OCI-LY7 (cell line): ENCODE measurements at places on chromosomes 4 and X. TPM values are rescaled to one million over a fixed set of nuclear protein-coding genes. Genes with fewer than 3 reads are reported as not detected.

KLKB1 gene
- total RNA-seq: 0.24 TPM in 1 of 2 replicates, not detected in the other

XAGE1B gene
- total RNA-seq: not detected in 2 replicates

DNA sequence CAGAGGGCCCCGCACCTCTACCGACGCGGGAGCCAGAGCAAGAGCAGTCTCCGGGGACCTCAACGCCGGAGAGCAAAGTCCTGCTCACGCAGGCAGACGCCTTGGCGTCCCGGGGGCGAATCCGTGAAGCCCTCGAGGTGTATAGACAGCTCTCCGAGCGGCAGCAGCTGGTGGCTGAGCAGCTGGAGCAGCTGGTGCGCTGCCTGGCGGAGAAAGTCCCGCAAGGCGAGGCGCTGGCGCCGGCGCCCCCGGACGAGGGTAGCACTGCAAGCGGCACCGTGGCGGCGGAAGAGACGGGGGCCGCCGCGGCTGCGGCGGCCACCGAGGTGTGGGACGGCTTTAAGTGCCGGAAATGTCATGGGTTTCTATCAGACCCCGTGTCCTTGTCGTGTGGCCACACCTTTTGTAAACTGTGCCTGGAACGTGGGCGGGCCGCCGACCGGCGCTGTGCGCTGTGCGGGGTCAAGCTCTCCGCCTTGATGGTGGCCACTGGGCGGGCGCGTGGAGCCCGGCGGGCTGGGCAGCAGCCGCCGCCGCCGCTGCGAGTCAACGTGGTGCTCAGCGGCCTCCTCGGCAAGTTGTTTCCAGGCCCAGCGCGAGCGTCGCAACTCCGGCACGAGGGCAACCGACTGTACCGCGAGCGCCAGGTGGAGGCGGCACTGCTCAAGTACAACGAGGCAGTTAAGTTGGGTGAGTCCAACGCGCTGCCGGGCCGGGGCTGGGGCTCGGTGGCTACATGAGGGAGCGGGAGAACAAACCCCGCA, 672 bp downstream of the LONRF3 start:
- DNase-seq: no peak

DNA sequence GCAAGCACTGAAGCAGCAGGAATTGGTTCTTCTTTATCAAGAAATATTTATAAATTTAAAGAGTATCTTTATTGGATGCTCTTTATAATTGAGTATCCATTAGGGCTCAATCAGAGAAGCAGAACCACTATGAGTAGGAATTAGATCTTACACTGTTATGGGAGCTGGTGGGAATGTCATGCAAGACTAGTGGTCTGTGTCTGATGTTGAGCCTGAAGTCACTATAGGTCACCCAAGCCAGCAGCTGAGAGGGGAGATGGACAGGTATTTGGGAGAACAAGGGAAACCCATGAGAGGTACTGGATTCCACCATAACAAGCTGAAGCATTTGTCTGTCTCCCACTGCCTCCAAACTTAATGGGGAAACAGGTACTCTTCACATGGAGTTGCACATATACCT, 283.7 kb upstream of the BOD1L1 start:
- no peak for DNase-seq

- no peak for DNase-seq
These were observed at the start of gene ARHGAP6 for GRCh38 chrX:11665168-11666111. Gene ARHGAP6, minus strand, starts transcription at chrX:11665920. Its CDS starts 1,092 bp downstream, at chrX:11664828.

DNA sequence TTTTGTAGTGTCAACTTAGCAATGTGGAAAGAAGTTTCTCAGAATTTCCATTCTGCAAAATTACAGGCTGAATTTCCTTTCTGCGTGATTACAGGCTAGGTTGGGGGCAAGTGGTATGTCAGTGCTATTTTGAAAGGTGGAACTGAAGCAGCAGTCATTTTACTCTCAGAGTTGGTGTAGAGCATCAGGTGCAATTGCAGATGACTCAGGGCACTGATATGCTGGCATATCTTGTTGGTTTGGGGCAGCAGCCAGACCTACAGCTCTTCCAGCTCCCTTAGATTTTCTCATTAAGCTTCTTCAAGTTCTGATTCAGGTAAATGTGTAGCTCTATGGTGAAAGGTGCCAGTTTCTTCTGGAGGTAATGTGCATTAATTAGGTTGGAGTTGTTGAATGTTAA, 930.7 kb upstream of the PCDH10 start:
- DNase-seq: no peak

DNA sequence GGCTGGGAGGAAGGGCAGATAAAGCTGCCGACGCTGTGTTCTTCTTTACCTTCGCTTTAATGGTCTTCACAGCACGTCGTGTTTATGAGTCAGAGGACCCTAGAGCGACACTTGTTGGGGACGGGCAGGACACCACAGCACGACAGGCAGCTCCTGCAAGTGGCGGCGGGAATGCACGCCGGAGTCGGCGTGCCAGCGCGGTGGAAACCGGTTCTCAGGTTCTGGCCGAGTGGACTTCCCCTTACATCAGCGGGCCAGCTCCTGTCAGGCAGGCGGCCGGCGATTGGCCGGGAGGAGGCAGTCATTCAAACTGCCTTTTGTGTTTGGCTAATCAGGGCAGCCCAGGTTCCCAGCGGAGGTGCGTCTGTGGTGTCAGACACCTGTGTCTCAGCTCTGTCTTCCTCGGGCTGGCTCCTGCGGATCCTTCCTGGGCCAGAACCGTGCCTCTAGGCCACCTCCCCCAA, 150.9 kb downstream of the SHROOM3 start:
- no peak for DNase-seq

DNA sequence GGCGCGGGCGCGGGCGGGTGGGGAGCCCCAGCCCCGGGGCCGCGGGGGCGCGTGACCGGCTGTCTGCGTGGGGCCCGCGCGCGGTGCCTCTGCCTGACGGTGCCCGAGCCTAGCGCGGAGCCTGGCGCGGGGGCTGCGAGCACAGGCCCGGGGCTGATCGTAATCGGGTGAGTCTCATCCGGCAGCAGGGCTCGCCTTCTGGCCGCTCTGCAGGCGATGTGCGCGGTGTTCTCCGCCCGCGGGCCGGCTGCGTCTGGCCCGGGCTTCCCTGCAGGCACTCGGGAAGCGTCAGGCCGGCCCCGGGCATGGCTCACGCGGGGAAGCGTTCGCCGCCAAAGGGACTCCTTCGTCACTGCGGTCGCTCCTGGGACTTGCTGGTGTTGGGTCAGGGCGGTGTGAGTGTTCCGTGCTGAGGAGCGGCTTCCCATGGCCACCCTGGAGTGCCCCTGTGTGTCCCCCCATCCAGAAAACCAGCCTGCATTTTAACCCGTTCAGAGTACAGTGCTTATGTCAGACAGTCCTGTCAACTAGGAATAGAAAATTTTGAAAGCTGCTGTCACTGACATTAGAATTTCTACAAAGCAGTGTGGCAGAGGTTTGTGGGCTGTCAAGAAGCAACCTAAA, 40.6 kb downstream of the FAM149A start:
- DNase-seq: no peak

GRCh38 chrX:136497556-136498052, at the start of gene HTATSF1:
Gene HTATSF1, plus strand, starts transcription at chrX:136497592. Its CDS starts 93 bp downstream, at chrX:136497685.
- no peak for DNase-seq

DNA sequence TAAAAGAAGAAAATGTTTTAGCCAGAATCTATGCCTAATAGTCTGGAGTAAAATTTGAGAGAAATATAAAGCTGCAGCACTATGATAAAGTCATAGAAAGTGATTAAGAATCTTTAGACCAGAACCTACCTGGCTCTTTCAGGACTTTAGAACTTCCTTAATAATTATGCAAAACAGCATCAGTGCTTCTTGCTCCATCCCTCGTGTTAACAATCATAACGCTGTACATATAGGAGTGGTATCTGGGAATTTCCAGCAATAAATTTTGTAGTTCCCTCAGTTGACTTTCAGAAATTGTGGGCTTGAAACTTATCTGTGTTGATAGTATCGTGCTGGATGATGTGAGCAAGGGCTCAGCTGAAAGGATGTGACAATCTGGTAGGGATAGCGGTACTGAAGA, 102.1 kb upstream of the RASGEF1B start:
- no peak for DNase-seq

- DNase-seq: no peak
These were observed 543.5 kb downstream of the GABRG1 start for GRCh38 chr4:45580334-45580733.

DNA sequence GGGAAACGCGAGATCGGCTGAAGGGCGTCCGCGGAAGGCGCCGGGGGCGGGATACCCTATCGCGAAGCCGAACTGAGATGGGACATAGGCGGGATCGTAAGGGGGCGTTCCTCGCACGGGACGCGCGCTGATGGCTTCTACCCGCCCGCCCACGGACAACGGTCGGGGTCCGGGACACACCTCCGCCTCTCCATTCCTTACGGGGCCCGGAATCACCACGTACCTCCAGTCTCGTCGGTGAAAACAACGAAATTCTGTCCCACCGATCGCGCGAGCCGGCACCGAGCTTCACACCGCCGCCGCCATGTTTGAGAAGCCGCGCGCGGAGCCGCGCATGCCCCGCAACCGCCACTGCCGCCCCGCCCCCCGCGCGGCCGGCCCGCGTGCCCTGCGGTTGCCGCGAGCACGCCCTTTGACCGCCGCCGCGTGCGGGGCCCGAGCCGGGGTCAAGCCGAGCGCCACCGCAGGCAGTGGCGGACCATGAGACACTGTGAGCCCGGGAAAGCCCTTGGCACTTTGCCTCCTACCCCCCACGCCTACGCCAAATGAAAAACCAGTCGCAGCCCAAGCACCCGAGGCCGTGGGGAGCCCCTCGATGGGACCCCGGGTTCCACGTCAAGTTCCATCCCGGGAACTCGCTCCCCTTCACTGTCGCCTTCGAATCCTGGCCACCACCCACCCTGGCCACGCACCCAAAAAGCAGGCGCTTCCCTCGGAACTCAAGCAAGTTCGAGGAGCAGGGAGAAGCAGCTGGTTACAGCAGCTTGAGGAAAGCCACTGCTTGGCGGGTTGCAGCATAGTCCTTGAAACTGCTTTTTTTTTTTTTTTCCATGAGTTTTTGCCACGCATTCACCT, at the start of gene SCML2:
Gene SCML2 (minus strand): TSS at position 320 of the 855 bp plus-strand sequence. CDS start 20,617 bp downstream, outside the sequence.
- peak; percentile 62 for DNase-seq
